ENCODE measurements at places on chromosomes 12 and 14.

DNA sequence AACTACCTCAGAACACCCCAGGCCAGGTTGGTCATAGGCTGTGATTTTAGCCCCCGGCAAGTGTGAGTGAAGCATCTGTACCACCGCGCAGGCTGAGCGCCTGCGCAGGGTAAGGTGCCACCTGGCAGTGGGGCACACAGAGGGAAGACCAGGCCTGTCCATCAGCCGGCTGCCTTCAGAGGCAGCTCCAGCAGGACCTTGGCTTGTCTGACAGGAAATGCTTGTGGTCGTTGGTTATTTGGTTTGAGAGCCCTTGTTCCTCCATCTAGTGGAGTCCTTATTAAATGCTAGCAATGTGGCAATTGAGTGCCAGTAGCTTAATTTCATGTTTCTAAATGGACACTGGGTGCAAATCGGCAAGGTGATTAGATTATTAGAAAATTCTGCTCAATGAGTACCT, 27.5 kb downstream of the SLC25A29 start:
- peak; percentile 24 for DNase-seq

GRCh38 chr14:20306079-20306423, 300 bp upstream of the TTC5 start:
- DNase-seq, result no peak

DNA sequence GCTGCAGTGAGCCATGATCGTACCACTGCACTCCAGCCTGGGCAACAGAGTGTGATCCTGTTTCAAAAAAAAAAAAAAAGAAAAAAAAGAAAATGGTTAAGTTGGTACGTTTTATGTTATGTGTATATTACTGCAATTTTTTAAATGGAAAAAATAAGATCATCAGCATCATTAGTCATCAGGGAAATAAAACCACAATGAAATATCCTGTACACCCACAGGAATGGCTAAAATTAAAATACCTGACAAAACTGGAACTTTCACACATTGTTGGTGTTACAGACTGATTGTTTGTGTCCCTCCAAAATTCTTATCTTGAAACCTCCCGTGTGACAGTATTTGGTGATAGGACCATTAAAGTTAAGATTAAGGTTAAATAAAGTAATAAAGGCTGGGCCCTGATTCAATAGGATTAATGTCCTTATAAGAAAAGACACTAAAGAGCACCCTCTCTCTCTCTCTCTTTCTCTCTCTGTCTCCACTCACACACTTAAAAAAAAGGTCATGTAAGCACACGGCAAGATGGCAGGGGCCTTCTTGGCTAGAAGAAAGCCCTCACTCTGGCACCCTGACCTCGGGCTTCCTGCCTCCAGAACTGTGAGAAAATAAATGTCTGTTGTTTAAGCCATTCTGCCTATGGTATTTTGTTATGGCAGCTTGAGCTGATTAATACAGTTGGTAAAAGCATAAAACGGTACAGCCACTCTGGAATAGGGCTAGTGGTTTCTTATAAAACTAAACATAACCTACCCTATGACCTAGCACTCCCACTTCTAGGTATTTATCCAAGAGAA, 48.3 kb upstream of the ZFP36L1 start:
- no peak for DNase-seq

GRCh38 chr12:66199831-66200509, 11.0 kb downstream of the IRAK3 start:
- no peak for DNase-seq

GRCh38 chr14:35286707-35287106, 5.5 kb upstream of the PSMA6 start:
- DNase-seq, result no peak

DNA sequence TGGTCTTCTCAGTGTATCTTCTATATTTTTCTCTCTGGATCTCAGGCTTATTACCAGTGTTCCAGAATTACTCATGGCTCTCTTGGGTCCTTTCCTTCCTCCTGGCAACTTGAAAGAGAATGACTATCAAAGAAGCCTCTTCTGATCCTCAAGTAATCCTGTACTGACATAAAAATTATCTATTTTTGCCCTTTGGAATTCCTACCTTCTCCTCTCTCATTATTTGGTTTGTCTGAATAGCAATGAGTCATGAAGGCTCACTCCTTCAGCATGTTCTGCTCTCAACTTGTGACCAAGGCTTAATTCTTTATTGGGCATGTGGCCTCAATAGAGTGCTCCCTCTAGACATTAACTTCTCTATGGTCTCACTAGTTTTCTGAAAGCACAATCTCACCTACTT, 553.6 kb upstream of the ATP2B1 start:
- DNase-seq, result no peak

DNA sequence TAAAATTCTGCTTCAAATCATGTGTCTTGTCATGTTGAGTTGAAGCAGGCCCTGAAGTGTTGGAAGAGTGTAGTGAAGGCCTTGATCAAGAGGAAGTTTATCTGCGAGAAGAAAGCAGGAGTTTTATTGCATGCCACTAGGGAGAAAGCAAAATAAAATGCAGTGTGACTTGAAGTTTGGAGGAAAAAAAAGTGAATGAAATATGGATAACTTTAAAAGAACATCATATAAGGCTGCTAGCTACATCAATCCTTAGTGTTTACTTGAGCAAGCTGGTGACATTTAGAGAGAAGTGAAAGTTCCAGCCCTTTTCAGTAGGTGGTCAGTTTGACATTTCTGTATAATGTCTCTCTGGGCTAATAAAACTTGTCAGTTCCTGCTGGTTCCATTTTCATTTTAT, 841.1 kb downstream of the TMTC2 start:
- no peak for DNase-seq

DNA sequence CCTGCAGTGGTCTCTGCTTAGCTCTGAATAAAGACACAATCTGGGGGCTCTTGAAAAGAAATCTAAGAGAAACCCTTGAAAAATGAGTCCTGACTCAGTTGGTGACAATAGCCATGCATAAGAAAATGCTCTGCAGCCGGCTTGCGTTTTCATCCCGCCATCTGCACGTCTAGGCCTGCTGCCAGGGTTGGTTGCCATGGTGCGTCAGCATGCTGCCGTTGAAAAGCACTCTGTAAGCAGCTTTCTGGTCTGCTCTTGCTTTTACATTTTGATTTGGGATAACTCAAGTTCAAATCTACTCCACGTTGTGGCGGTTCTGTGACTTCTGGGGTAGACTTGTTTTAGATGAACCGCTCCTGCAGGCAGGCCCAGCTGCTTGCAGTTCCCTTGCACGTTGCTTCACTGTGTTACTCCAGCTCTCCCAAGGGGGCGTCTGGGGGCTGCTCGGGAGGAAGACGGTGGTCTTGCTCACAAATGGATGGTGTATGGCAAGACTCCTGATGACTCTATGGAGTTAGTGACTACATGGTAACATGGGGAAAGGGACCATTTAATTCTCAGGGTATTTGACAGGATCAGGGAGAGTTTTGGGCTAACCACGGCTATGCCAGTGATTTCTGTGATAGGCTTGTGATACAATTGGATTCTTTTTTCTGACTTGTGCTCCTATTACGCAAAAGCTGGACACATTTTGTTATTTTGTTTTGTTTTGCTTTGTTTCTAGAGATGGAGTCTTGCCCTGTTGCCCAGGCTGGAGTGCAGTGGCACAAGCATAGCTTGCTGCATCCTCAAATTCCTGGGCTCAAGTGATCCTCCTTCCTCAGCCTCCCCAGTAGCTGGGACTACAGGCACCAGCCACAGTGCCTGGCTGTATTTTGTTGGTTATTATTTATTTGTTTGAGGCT, 15.8 kb downstream of the WNT5B start:
- DNase-seq, result no peak

GRCh38 chr14:61476754-61477410, 155.5 kb downstream of the PRKCH start:
- peak; percentile 98 for DNase-seq

DNA sequence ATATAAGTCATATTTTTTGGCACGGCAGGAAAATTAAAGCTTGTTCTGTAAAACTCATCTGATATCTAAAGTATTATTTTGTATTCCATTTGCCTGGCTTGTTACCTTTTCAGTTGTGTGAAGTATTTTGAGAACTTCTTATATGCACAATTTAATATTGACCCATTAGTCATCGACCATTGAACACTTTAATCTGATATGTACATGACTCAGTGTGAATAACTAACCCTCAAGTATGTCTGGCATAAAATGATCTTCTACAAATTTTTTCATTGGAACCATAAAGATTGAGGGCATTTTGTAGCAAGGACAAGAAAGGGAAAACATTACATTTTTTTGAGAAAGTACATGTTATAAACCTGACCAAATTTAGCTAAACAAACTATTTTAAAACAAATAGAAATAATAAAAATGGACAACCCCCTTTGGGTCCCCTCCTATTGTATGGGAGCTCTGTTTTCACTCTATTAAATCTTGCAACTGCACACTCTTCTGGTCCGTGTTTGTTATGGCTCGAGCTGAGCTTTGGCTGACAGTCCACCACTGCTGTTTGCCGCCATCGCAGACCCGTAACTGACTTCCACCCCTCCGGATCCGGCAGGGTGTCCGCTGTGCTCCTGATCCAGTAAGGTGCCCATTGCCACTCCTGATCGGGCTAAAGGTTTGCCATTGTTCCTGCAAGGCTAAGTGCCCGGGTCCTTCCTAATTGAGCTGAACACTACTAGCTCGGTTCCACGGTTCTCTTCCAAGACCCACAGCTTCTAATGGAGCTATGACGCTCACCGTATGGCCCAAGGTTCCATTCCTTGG, 118.8 kb downstream of the SLC6A15 start:
- DNase-seq, result no peak

DNA sequence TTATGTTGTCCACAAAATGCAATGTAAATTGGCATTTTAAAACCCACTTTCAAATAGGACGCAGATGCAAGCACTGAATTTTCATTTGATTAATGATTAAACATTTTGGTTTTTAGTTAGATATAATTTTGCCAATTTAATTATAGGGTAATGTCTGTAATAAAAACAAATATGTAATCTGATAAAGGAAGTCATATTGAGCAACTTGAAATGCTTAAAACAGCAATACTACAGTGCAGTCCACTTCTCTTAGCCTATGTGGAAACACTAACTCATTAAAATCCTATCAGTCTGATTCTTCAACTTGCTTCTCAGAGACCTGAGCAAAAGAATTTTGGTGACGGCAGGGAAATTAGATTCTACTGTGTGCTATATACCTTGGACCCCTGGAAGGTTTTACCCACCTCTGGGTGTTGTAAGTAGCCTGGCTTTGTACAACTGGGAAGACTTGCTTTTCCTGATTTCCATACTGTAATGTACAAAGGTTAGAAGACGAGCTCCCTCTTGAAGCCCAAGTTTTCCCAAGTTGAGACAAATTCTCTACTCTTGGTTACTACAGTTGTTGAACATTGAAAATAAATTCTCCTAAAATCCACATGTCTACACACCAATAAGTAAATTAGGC, 4.1 kb downstream of the TRHDE start:
- no peak for DNase-seq

- peak; percentile 42 for DNase-seq
These were observed 3.1 kb upstream of the TNS2 start for GRCh38 chr12:53046655-53047220.

- no peak for DNase-seq
These were observed 217.7 kb downstream of the PTPRO start for GRCh38 chr12:15540005-15540404.

GRCh38 chr14:54807428-54807827, 95.2 kb downstream of the GCH1 start:
- no peak for DNase-seq

GRCh38 chr12:11689591-11690186, 40.2 kb downstream of the ETV6 start:
- no peak for DNase-seq

GRCh38 chr12:124191024-124191359, 103.9 kb upstream of the RFLNA start:
- DNase-seq, result peak; percentile 12

DNA sequence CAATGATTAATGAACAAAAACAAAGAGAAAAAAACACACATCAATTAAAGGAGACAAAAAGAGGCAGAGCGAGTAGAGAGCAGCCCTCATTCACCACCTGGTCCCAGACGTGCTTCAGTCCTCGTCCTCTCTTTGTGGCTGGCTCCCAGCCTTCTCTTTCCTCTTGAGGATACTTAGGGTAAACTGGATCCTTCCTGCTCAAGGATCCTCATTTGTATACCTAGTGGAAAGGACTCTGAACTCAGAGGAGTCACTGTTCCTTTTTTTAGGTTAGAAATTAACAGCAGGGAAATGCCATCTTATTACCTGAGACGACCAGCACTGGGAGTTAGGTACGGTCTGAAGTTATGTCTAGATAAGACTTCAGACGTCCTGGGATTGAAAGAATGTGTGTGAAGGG, 9.7 kb downstream of the MLEC start:
- DNase-seq, result no peak

DNA sequence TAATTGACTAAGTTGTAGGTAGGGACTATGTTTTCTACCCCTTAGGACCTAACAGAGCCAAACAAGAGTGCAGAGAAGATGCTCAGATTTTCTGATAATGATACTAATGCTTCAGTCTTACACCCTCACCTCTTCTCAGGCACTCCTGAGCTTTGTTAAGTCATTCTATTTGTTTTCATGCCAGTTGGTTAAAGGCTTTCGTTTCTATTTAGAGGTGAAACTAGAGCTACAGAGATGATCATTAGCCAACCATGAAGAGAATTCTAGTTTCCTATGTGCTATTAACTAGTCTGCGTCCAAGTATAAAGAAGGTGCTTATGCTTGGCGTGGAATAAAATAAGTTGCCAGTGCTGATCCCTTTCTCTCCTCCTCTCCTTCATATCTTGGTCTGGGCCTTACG, 34.6 kb upstream of the PYGL start:
- no peak for DNase-seq

DNA sequence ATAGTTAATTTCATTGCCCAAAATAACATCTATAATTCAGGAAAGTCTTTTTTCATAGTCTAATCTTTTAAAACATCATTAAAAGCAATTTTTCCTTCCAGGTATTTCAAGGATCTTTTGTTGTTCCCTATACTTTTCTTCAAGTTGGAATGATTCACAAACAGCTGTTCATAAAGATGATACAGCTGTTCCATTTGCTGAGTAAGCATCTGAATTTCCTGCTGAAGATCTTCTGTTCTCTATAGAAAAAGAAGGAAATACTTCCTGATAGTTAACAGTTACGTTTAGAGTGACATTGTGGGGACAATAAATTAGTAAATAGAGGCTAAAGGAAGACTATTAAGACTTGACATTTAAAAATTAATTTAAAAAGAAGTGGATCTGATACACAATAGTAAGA, 30.3 kb upstream of the ESR2 start:
- DNase-seq, result no peak

GRCh38 chr14:50816395-50817047, 14.4 kb downstream of the NIN start:
- DNase-seq, result peak; percentile 20

GRCh38 chr14:59347511-59347900, 117.7 kb downstream of the GPR135 start:
- peak; percentile 7 for DNase-seq

All from CD14-positive monocyte (primary cell).